ENCODE measurements at places on chromosomes 7 and 10. TPM values are rescaled to one million over a fixed set of nuclear protein-coding genes. Genes with fewer than 3 reads are reported as not detected.

Gene ENKUR
- total RNA-seq, result not detected

GRCh38 chr10:3691482-3691881, 93.5 kb downstream of the KLF6 start:
- DNase-seq, result no peak

GRCh38 chr10:100740476-100741377, 4.7 kb upstream of the PAX2 start:
- no peak for DNase-seq

DNA sequence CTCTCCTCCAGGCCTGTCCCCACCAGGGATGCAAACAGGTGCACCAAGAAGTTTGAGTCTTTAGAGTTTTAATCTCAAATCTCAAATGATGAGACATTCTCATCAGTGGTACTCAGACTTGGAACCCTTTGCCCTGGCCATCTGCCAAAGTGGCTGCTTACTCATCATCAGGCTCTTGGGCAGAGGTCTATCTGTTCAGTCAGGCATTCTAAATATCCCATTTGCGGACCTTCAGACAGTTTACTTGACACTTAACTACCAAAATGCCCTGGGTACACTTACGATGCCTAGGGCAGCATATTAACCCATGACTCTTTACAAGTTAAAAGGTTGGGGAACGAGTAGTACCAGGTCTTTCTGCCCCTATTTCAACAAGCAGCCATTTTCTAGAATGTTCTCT, 61.2 kb upstream of the YAE1 start:
- DNase-seq, result peak; percentile 95
